ENCODE measurements at places on chromosomes 7 and 10.

DNA sequence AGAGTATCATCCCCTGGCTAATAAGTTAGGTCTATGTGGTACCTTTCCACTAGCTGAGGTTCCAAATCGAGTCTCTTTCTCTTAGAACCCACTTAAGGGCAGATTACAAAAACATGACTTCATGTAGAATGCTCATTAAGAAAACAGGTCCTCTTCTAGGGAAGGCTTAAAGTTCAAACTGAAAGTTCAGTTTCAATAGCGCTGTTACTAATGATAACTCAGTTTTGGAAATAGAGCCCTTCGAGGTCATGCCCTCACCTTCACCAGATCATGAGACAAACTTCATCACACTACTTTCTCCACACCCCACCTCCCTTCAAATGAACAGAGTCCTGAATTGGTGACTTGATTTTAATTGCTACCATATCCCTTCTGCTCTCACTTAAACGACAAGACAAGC is 26.2 kb downstream of the HGF start:
- DNase-seq, result no peak

- DNase-seq, result no peak
These were observed 13.7 kb upstream of the HERC4 start for GRCh38 chr10:68088740-68089139.

DNA sequence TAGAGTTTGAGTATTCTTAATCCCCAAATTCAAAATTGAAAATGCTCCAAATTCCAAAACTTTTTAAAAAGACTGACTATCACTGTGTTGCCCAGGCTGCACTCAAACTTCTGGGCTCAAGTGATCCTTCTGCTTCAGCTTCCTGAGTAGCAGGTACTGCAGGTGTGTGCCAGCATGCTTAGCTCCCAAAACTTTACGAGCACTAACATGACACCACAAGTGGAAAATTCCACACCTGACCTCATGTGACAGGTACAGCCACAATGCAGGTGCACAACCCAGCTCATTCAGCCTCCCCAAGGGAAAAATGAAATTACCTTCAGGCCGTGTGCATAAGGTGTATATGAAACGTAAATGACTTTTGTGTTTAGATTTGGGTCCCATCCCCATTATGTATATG is 16.5 kb downstream of the CDC123 start:
- no peak for DNase-seq

GRCh38 chr10:131174211-131174565 is 137.3 kb downstream of the TCERG1L start:
- no peak for DNase-seq

DNA sequence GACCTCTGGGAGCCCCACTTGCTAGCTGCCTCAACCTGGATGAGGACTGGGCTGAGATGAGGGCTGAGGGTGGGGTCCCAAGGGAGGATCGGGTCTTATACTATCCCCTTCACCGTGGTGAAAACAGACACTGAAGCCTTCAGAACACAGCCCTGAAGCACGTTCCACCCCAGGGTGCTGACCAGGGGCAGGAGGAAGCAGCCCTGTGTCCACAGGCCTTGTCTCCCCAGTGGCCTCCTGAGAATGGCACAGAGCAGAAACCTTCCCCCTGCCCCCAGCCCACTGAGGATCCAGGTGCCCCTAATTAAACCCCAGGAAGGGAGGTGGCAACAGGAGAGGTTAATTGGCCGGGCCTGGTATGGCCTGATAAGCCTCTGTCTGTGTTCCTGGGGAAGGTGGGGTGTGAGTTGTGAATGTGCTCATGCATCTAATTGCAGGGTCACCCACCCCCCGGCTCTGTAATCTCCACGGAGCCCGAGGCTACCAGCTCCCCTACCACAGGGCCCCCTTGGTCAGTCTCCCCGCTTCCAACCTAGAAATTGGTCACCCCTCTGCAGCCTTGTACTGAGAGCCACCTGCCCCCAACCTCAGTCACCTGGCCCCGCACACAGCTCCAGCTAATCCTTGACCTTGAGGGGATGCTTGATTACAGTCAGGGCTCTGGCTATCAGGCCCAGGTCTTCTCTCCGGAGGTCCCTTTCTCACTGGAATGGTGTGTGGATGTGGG is 159.0 kb upstream of the UNC5B start:
- no peak for DNase-seq

- no peak for DNase-seq
These were observed 1.5 kb upstream of the KAT6B start for GRCh38 chr10:74824900-74825370.

DNA sequence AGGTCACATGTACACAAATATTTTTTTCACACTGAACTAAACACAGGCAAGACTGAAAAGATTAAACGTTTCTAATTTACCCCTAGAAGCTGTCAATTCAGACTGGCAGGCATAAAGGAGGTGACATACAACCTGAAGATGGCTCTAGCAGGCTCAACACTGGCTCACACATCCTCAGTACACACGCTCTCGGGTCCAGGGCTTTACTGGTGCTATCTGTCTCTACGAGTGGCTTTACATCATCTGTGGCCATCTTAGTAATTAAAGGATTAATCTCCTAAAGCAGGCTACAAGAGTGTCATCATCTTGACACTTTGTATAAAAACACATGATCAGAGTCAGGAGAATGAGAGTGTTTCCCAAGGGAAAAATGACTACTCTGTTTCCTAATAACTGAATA is 57.3 kb downstream of the COPG2 start:
- DNase-seq, result no peak

Data from pons (tissue), 1 donor.